Smooth muscle cell of the coronary artery (primary cell): ENCODE measurements at places on chromosomes 3 and 15. TPM values are rescaled to one million over a fixed set of nuclear protein-coding genes. Genes with fewer than 3 reads are reported as not detected.

Gene CCR8
- total RNA-seq, result not detected in 2 replicates

Gene ARNT2
- total RNA-seq, result 4.9 and 14.9 TPM in 2 replicates

Gene LDHAL6B
- total RNA-seq, result not detected in 2 replicates

Gene C3orf70
- 0.23 TPM in 1 of 2 replicates, not detected in the other for total RNA-seq

Gene ACTRT3
- 3.3 and 3.5 TPM in 2 replicates for total RNA-seq

Gene VPS18
- 36.3 and 54.9 TPM in 2 replicates for total RNA-seq

Gene COPG1
- 473 and 490 TPM in 2 replicates for total RNA-seq

Gene CPNE4
- not detected in 2 replicates for total RNA-seq

Gene CFAP92
- not detected in 2 replicates for total RNA-seq

Gene PAQR5
- total RNA-seq, result 0.15 and 0.23 TPM in 2 replicates

Gene SLC25A20
- 26.5 and 26.8 TPM in 2 replicates for total RNA-seq

Gene GMNC
- total RNA-seq, result not detected in 2 replicates

Gene CDHR4
- total RNA-seq, result 1.3 TPM in 1 of 2 replicates, not detected in the other

Gene IGSF10
- total RNA-seq, result 0.15 and 18.5 TPM in 2 replicates

Gene SLC28A1
- not detected in 2 replicates for total RNA-seq

Gene RLBP1
- total RNA-seq, result not detected in 2 replicates

Gene STRIT1
- total RNA-seq, result not detected in 2 replicates

Gene KBTBD13
- under 0.01 TPM in 1 of 2 replicates, not detected in the other for total RNA-seq

Gene WDR76
- total RNA-seq, result 1.9 and 4.9 TPM in 2 replicates

Gene OR5K2
- not detected in 2 replicates for total RNA-seq
